Astrocyte of the spinal cord (primary cell): ENCODE measurements at places on chromosomes 1 and 21.

DNA sequence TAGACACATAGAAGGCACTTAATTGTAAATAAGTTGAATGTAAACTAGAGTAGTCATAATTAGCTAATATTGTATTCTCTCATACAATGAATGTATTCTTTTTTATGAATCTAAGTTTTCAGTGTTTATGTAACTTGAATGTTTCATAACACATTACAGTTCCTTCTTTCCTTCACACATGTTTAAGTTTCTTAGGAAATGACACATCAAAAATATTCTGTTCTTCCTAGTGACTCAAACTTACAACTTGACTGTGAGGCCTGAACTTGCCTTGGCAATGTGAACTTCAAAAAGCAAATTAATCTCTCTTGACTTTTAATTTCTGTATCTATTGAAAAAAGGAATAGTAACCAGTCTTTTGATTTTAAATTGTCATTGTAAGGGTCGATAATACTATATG, 700.1 kb downstream of the KCNT2 start:
- DNase-seq: peak; percentile 8

DNA sequence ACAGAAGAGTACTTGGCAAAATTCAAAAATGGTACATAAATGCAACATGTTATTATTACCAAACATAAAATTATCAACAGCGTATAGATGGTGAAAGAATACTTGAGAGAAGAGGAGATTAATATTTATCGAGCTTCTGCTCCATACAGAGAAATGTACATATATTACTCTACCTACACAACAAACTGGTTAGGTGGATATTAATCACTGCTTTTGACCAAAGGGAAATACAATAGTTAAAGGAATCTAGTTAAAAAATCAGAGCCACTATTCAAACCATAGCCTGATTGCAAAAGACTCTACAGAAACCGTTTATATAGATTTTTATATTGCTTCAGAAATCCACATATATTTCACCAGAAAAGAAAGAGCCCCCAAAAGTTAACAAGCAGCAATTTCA, 379.3 kb upstream of the PRMT6 start:
- no peak for DNase-seq

- DNase-seq: peak; percentile 78
These were observed 70.0 kb downstream of the LUZP1 start for GRCh38 chr1:23098463-23099170.

GRCh38 chr1:208381481-208381880, 137.3 kb upstream of the PLXNA2 start:
- DNase-seq: no peak

GRCh38 chr1:166811691-166812090, 27.6 kb upstream of the POGK start:
- peak; percentile 61 for DNase-seq

DNA sequence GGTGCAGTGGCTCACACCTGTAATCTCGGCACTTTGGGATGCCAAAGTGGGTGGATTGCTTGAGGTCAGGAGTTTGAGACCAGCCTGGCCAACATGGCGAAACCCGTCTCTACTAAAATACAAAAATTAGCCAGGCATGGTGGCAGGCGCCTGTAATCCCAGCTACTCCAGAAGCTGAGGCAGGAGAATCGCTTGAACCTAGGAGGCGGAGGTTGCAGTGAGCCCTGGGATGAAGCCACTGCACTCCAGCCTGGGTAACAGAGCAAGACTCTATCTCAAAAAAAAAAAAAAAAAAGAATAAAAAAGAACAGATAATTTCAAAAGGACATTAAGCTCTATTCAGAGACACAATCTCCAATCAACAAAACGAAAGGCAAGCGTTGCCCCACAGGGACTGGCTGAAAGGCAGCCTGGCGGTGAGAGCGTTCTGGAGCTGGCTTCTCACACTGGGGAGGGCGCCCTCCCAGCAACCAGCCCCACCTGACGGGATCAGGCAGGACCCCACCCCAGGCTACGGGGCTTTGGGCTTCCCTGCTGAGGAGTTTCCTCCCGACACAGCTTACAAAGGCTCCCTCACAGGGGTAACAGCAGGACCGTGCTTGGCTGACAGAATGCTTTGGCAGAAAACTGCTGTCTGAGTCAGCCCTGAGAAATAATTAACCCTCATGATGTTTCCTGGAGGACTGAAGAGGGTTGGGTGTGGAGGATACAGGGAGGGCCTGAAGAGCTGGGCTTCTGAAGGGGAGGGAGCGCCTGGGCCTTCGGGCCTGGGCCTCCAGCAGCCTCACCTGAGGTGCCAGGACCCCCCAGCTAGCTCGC, 31.1 kb upstream of the SRP9 start:
- peak; percentile 98 for DNase-seq

DNA sequence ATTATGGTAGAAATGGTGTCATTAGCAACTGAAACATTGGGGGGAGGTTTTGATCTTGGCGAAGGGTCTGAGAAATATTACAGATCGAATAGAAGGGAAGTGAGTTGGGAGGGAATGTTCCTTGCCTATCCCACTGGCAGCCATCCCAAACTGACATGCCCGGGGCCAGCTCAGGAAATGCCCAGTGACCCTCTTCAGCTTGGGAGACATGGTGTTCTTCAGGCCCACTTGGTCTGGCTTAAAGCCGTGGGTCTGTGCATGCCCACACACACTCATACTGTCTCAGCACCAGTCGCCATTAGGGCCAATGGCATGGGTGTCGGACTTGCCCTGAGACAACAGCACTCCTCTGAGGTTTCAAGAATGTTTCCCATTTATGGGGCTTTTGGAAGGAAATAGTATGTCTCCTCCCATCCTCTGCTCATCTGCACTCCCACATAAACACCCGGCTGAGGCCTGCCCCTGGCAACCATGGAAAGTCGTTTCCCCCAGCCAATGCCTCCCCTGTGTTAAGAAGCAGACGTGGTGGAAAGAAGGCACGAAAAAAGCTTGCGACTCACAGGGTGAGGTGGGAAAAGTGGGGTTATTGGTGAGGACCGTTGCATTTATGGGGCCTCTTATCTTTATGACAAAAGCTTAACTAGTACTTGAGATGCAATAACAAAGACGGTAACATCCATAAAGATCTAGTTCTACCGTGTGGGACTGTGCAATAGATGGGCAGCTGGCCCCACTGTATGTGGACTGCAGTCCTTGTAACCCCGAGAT, 2.0 kb downstream of the RNF186 start:
- DNase-seq: no peak

GRCh38 chr21:36647279-36648093, 51.4 kb upstream of the SIM2 start:
- DNase-seq: peak; percentile 60

- no peak for DNase-seq
These were observed 5.0 kb downstream of the GCLM start for GRCh38 chr1:93904228-93904627.

GRCh38 chr1:31437433-31438037, 24.5 kb downstream of the SERINC2 start:
- no peak for DNase-seq

GRCh38 chr1:221708987-221709386, 32.9 kb downstream of the DUSP10 start:
- DNase-seq: peak; percentile 84

- DNase-seq: no peak
These were observed 54.3 kb downstream of the SLX9 start for GRCh38 chr21:44994047-44994694.

DNA sequence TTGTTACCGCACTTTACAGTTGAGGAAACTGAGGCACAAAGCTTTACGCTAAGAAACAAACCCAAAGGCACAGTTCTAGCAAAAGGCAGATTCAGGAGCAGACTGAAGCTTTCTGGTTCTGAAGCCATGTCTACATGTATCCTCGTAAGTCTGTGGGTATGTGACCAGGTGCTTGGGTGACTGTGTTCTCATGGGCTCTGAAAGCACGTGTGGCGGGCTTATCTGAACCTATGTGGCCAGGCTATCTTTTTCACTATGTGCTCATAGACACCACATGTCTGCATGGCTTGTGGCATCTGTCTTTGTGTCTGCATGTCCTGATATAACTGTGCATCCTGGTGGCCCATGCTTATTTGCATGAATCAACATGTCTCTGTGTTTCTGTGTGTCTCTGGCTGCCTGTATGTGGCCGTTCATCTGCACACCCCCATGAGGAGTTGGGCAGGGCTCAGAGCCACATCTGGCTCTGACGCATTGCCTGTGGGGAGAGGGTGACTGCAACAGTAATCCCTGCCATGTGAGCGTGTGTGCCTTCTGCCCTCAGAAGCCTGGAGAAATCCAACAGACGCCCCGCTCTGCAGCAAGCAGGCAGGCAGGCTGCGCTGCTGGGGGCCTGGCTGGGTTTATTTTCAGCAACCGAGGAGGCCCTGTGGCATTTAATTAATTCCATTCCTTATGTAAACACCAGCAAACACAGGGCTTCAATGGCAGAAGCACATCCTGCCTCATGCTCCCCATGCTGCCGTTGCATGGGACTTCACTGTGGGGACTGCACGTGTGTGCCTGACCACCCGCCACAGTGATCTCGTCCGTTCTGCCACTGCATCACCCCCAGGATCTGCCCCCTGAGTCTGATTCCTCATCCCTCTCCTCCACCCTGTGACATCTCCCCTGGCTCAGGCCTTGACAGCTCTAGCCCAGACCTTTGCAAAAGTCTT, 115.4 kb downstream of the TRABD2B start:
- peak; percentile 67 for DNase-seq

GRCh38 chr1:209420276-209420675, 163.2 kb upstream of the CAMK1G start:
- no peak for DNase-seq

DNA sequence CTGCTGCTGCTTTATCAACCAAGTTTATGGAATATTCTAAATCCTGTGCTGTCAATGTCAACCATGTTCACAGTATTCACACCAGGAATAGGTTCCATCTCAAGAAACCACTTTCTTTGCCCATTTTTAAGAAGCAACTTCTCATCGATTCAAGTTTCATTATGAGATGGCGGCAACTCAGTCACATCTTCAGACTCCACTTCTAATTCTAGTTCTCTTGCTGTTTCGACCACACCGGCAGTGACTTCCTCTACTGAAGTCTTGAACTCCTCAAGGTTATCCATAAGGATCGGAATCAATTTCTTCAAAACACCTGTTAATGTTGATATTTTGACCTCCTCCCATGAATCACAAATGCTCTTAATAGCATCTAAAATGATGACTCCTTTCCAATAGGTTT, 39.7 kb upstream of the IFNLR1 start:
- DNase-seq: no peak

GRCh38 chr1:155011437-155012025, 8.9 kb downstream of the ZBTB7B start:
- DNase-seq: no peak

DNA sequence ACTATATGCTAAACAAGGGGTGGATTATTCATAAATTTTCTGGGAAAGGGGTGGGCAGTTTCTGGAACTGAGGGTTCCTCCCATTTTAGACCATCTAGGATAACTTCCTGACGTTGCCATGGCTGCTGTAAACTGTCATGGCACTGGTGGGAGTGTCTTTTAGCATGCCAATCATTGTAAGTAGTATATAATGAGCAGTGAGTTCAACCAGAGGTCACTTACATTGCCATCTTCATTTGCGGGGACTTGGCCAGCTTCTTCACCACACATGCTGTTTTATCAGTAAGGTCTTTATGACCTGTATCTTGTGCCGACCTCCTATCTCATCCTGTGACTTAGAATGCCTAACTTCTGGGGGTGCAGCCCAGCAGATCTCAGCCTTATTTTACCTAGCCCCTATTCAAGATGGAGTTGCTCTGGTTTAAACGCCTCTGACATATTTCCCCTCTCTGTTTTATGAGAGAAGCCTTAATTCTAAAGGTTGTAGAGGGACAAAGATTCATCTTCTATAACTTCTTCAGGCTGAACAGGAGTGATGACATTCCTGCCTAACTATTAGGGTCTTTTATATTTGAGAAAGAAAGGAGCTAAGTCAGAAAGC, 60.4 kb downstream of the DIP2A start:
- no peak for DNase-seq

- no peak for DNase-seq
These were observed 9.8 kb upstream of the TCEA3 start for GRCh38 chr1:23434260-23434775.

GRCh38 chr1:64922336-64922735, 44.0 kb downstream of the JAK1 start:
- DNase-seq: no peak

DNA sequence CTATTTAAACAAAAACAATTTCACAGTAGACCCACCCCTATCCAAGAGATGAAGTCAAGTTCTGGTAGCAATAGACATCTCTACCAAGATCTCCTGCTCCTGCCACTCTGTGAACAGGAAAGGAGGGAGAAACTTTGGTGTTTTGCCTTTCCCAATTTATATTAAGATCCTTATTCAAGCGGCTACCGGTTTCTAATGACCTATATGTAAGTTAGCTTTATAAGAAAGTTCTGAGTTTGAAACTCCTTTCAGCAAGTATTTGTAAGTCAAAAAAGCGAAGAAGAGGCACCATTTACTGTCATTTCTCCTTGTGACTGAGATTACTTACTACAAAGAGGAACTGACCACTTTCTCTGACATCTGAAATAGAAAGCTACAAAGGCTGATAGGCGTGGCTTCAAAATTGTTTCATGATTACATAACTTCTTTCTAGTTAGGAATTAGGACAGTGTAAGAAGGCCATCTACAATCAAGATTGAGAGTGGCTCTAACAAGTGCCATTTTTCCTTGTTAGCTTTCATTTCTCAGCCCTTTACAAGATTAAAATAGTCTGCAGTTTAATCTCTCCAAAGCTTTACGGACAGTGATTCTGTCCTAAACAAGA, at the start of gene MNDA:
Gene MNDA, plus strand, starts transcription at position 448 of the 604 bp plus-strand sequence. CDS start 10,803 bp downstream, outside the sequence.
- no peak for DNase-seq

DNA sequence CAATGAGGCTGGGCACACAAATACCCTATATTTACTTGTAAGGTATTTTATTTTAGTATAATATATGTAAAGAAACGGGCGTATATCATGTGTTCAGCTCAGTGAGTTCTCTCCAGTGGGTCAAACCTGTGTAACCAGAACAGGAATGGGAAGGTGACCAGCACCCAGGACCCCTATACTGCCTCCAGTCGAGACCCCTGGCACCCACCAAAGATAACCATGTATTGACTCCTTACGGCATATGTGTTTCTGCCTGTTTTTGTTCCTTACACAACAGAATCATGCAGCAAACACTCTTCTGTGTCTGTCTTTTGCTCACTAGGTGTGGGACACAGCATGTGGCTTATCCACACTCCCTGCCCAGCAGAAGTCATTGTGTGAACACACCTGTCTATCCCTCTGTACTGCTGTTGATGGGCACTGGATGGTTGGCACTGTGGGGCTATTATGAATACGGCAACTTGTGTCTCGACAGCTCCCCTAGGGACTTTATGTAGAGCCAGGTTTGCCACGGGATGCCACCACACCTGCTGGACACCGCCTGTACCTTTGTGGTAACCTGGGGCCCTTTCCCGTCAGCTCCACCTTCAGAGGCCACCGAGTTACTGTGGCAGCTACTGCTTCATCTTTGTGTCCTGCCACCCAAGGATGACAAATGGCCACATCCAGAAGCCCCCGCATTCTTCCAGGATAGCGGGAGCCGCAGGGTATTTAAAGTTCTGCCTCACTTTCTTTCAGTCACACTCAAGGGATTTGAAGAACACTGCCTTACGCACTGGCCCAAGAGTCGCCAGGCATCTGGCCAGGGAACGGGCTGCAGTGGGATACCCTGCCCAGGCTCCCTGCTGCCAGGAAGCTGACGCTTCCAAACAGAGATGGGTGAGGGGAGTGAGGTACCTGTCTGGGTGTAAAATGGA, 23.5 kb upstream of the C2CD2 start:
- DNase-seq: no peak

- DNase-seq: no peak
These were observed 1.0 kb downstream of the ZBTB48 start for GRCh38 chr1:6580593-6581409.

- DNase-seq: no peak
These were observed 155.8 kb downstream of the TRIM33 start for GRCh38 chr1:114355240-114355639.

GRCh38 chr1:150708595-150708994, 11.6 kb upstream of the GOLPH3L start:
- DNase-seq: no peak
